ENCODE measurements at places on chromosomes 7 and 10.

DNA sequence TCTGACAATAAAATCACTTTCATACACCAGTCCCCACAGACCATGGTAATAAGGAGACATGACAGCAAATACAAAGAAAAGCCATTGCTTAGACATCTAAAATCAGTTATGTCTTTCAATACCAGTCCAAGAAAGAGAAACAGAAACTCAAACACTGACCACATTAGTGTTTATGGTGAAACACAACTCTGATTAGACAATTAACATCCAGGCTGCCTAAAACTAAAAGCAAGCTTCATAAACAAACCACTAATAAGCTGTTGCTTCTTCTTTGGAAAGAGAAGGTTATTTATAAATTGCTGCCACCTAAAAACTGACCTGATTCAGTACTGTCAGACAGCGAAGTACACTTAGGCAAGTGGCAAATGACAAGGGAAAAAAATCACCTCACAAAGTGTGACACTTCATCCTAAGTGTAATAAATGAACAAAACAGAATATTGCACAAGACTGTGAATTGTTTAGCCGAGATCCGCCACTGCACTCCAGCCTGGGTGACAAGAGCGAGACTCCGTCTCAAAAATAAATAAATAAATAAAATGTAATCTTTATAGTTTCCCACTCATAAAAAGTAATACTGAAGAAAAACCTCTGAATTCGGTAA is 277.4 kb downstream of the PARD3 start:
- no peak for DNase-seq

- DNase-seq: no peak
Measured at GRCh38 chr7:44291066-44291732, 34.2 kb downstream of the CAMK2B start.

- DNase-seq: no peak
Measured at GRCh38 chr7:134044682-134045081, 82.5 kb upstream of the LRGUK start.

DNA sequence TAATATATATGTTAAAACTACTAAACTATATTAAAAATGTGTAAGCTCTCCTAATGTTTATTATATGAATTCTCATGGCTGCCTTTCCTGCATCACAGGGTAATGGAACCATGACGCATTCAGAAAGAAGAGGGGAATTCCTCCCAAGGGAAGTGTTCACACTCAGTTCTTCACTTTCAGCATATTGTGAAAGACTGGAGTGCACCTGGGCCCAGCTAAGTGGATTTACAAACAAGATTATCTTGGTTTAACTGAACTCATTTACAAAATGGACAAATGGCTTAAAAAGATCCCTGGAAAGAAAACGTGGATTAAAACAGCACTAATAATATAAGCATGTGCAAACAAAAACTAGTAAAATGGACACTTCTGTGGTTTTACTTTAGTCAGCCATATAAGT is 149.8 kb downstream of the DOCK4 start:
- no peak for DNase-seq

Data from kidney epithelial cell (primary cell).